ENCODE measurements at places on chromosomes 16 and 17.

GRCh38 chr17:41813152-41813680 is 412 bp downstream of the FKBP10 start:
- no peak for DNase-seq

DNA sequence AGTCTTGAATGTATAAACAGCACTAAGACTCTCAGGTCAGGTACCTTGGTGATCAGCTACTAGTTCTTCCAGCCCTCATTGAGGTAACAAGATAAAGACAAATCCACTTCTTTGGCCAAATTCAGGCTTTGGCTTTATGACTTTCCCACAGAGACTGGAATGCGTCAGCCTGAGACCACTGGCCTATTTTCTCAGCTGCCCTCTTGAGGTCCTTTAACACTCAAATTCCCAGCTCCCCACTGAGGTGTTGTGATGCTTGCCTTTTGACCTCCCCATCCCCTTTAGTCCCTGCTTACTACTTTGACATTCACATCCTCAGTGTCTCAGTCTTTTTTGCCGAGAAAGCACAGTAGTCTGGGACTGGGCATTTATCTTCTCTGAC is 10.6 kb downstream of the TNFAIP1 start:
- DNase-seq: no peak

- DNase-seq: no peak
Observed at GRCh38 chr16:66130296-66130905, 236.1 kb upstream of the CDH5 start.

- DNase-seq: no peak
Observed at GRCh38 chr16:9525037-9525436, 433.6 kb downstream of the HAPSTR1 start.

GRCh38 chr16:31010585-31011325 is at the start of gene STX1B:
Gene STX1B (minus strand): TSS chr16:31010638. CDS start chr16:31010396, 242 bp downstream.
- no peak for DNase-seq

GRCh38 chr17:32899236-32900013 is 22.5 kb upstream of the MYO1D start:
- DNase-seq: no peak
